ENCODE measurements at places on chromosomes 12 and 14.
A peak's percentile ranks its signal among the peaks of the same experiment; 100 is the strongest.

GRCh38 chr14:105160776-105161175, 7.8 kb downstream of the JAG2 start:
- no peak for DNase-seq

DNA sequence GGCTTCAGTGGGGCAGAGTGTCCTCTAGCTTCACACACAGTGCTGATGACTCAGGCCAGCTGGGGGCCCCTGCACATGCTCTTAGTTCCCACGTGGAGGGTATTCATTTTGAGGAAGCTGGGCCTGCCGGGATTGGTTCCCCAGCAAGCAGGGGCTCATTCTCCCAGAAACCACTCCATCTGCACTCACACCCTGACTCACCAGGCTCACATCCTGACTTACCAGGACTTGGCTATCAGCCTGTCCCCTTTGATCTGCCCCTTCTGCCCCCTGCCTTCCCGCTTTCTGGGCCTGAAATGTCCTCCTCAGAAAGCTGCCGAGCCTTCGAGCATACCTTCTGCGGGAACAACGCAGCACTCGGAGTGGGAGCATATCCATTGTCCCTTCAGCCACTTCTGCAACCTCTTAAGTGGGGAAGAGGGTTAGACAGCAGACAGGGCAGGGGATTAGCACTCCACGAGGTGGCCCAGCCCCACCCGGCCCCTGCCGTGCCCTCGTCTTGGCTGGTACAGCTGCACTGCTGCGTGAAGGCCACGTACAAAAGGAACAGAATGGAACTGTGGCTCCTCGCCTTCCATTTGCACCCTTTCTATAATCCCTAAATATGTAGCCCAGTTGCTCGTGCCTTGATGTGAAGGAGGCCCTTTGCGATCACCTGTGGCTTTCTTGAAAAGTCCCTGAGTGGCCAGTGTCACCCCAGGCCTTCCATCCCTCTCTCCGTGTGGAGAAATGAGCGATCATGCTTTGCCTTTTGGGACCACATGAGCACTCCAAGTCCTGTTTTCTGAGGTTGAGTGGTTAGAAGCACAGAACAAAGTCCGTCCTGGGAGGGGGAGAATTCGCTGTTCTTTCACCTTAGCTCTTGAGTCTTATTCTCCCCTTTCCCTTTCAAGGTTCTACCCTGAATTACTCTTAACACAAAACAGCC, 26.1 kb downstream of the TPCN1 start:
- no peak for DNase-seq

GRCh38 chr12:88860851-88861250, 280.6 kb upstream of the KITLG start:
- no peak for DNase-seq

DNA sequence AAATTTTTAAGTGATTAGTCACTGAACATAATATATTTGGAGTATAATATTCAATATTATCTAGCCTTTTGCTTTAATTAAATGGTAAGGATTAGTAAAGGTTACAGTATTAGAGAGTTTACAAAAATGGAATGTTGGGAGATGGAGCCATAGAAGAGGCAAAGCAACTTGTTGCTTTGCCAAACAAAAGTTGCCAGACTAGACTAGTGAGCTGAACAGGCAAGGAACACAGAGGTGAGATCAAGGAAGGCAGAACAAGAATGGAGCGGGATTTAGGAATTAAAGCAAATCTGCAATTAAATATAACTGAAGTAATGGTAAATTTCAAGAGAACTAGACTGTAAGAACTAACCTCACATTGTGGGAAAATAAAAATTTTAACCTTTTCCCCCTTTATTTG, 5.1 kb downstream of the ARF6 start:
- no peak for DNase-seq

DNA sequence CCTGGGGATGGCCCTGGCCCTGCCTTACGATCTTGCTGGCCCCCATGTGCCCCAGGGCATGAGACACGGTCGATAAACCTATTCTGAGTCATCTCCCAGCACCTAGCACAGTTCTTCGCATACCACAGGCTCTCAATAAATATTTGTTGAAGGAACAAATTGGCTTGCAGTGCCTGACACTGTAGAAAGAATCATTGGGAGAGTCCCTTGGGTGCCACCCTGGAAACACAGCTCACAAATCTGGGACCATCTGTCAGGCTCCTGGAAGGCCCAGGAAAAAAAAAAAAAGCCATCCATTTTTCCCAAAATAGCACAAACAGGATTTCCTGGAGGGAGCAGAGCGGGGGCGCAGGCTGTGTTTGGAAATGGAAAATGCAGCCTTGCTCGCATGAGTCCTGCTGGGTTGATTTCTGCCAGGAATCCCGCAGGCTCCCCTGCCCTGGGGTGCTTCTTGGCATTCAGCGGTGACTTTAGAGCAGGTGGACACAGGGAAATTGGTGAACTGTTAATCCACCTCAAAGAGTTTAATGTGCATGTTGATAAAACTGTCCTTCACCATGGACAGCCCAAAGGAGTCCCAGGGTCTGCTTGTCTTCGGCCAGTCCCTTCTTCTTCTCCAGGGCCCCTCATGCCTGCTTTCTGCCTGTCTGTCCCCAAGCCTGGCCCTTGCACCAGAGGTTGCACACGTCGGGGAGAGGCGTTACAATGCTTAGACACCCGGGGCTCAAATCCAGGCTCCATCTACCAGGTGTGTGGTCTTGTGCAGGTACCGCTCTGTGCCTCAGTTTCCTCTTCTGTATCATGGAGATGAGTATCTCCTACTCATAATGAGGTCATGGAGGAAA, 106.1 kb upstream of the RFLNA start:
- DNase-seq, result peak; percentile 67

Measured in femur (tissue), 1 donor.